ENCODE measurements at places on chromosomes 4 and X. TPM values are rescaled to one million over a fixed set of nuclear protein-coding genes. Genes with fewer than 3 reads are reported as not detected.

DNA sequence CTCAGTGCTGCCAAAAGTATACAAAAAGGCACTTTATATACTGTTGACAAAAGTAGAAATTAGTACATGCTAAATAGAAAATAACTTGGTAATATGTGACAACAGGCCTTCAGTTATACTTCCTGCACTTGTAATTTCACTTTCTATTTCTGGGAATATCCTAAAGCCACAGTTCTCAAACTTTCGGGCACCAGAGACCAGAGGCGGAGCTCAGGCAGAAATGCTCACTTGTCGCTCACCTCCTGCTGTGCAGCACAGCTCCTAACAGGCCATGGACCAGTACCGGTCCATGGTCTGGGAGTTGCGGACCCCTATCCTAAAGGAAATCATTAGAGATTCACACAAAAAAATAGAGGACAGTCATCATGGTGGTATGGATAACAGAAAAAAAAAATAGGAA is 25.7 kb downstream of the ACSL4 start:
- peaks cover 9% of the 10 kb centered on the region for H3K4me1 ChIP-seq
- DNase-seq, result no peak
- H3K4me3 ChIP-seq, result peak overlapping the region; percentile 5
- H3K27ac ChIP-seq, result no peak overlapping the region
- no peaks in the 10 kb centered on the region for H3K27me3 ChIP-seq

GRCh38 chr4:123977641-123978081 is 581.1 kb downstream of the SPRY1 start:
- no peaks in the 10 kb centered on the region for H3K36me3 ChIP-seq
- no peaks in the 10 kb centered on the region for H3K27me3 ChIP-seq
- H3K27ac ChIP-seq, result no peak overlapping the region
- no peaks in the 10 kb centered on the region for H3K4me1 ChIP-seq
- H3K4me3 ChIP-seq, result no peak overlapping the region

DNA sequence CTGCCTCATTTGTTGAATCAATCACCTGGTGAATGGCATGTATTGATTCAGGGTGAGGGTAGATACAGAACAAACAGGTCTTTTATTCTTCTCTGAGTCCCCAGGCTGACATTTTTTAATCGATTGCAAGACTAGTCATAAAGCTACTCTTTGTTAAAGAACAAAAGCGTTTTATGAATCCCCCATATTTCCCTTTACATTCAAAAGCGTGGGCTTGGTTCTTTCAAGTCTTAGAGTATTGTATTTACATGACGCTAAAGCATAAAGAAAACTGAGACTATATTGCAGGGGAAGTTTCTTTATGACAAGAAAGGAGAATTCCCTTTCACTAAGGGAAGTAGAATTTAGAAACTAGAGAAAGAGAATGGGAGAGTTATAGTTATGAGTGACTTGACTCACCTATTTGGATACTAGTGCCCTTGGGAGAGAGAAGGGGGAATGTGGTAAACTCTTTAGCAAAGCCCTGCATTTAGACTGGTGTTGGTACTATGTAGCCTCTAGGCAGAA is 69.3 kb upstream of the PDE5A start:
- H3K4me1 ChIP-seq, result no peaks in the 10 kb centered on the region
- H3K4me3 ChIP-seq, result no peak overlapping the region
- H3K27me3 ChIP-seq, result peaks cover 4% of the 10 kb centered on the region

- H3K27me3 ChIP-seq, result no peaks in the 10 kb centered on the region
- DNase-seq, result no peak
- no peaks in the 10 kb centered on the region for H3K4me1 ChIP-seq
- H3K27ac ChIP-seq, result no peak overlapping the region
- no peak overlapping the region for H3K4me3 ChIP-seq
- no peaks in the 10 kb centered on the region for H3K36me3 ChIP-seq
Observed at GRCh38 chr4:31190671-31191070, 470.5 kb downstream of the PCDH7 start.

GRCh38 chrX:88416002-88416401 is 331.0 kb upstream of the CPXCR1 start:
- no peak for DNase-seq
- H3K4me3 ChIP-seq, result no peak overlapping the region
- no peaks in the 10 kb centered on the region for H3K4me1 ChIP-seq
- H3K36me3 ChIP-seq, result no peaks in the 10 kb centered on the region

DNA sequence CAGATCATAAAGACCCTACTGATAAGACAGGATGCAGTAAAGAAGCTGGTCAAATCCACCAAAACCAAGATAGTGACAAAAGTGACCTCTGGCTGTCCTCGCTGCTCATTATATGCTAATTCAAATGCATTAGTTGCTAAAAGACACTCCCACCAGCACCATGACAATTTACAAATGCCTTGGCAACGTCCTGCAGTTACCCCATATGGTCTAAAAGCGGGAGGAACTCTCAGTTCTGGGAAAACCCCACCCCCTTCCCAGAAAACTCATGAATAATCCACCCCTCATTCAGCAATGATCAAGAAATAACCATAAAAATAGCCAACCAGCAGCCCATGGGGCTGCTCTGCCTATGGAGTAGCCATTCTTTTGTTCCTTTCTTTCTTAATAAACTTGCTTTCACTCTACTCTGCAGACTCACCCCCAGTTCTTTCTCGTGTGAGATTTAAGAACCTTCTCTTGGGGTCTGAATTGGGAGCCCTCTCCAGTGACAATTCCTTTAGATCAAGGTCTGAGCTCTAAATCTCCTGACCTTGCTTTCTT is 217.1 kb upstream of the STS start:
- H3K36me3 ChIP-seq, result no peaks in the 10 kb centered on the region
- no peak overlapping the region for H3K27ac ChIP-seq
- no peaks in the 10 kb centered on the region for H3K27me3 ChIP-seq
- no peaks in the 10 kb centered on the region for H3K4me1 ChIP-seq
- no peak for DNase-seq

- H3K4me1 ChIP-seq, result no peaks in the 10 kb centered on the region
- peaks cover 1% of the 10 kb centered on the region for H3K36me3 ChIP-seq
- no peaks in the 10 kb centered on the region for H3K27me3 ChIP-seq
- no peak for DNase-seq
- H3K4me3 ChIP-seq, result no peak overlapping the region
- no peak overlapping the region for H3K27ac ChIP-seq
Observed at GRCh38 chr4:147855571-147856009, 123.7 kb downstream of the ARHGAP10 start.

GRCh38 chr4:16360694-16361262 is 134.5 kb upstream of the TAPT1 start:
- no peaks in the 10 kb centered on the region for H3K36me3 ChIP-seq
- DNase-seq, result no peak
- H3K27me3 ChIP-seq, result no peaks in the 10 kb centered on the region
- H3K27ac ChIP-seq, result no peak overlapping the region
- no peaks in the 10 kb centered on the region for H3K4me1 ChIP-seq
- H3K4me3 ChIP-seq, result no peak overlapping the region

- H3K4me3 ChIP-seq, result peak overlapping the region; percentile 2
- H3K27me3 ChIP-seq, result no peaks in the 10 kb centered on the region
- no peak for DNase-seq
- H3K36me3 ChIP-seq, result peaks cover 21% of the 10 kb centered on the region
Observed at GRCh38 chr4:108109997-108110416, 58.7 kb downstream of the LEF1 start.

GRCh38 chr4:54784161-54784671 is 126.5 kb downstream of the KIT start:
- DNase-seq, result no peak
- H3K36me3 ChIP-seq, result no peaks in the 10 kb centered on the region
- no peak overlapping the region for H3K27ac ChIP-seq
- H3K27me3 ChIP-seq, result no peaks in the 10 kb centered on the region

DNA sequence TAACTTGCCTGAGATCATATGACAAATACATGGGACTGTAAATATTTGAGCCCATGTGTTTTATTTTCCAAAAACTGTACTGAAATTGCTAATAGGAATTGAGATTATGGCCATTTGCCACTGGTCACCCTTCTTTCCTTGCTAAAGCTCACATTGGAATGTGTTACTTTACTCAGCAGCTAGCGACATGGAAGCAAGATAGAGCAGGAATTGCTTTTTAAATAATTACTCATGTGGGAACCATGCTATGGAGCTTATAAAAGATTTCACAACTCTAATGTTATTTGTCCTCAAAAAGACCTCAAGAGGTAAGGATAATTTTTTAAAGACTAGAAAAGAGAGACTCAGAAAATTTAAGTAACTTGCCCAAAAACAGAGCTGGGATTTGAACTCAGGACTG is 48.8 kb upstream of the AFAP1 start:
- H3K27me3 ChIP-seq, result no peaks in the 10 kb centered on the region
- peaks cover 9% of the 10 kb centered on the region for H3K4me1 ChIP-seq
- no peaks in the 10 kb centered on the region for H3K36me3 ChIP-seq
- H3K4me3 ChIP-seq, result no peak overlapping the region
- H3K27ac ChIP-seq, result no peak overlapping the region
- DNase-seq, result no peak

The CLNK gene
- 0.05 TPM for total RNA-seq

The DCAF8L1 gene
- not detected for total RNA-seq
